ENCODE measurements at places on chromosomes 3 and 15.

- DNase-seq, result no peak
These were observed 42.5 kb downstream of the TAMM41 start for GRCh38 chr3:11803977-11804892.

DNA sequence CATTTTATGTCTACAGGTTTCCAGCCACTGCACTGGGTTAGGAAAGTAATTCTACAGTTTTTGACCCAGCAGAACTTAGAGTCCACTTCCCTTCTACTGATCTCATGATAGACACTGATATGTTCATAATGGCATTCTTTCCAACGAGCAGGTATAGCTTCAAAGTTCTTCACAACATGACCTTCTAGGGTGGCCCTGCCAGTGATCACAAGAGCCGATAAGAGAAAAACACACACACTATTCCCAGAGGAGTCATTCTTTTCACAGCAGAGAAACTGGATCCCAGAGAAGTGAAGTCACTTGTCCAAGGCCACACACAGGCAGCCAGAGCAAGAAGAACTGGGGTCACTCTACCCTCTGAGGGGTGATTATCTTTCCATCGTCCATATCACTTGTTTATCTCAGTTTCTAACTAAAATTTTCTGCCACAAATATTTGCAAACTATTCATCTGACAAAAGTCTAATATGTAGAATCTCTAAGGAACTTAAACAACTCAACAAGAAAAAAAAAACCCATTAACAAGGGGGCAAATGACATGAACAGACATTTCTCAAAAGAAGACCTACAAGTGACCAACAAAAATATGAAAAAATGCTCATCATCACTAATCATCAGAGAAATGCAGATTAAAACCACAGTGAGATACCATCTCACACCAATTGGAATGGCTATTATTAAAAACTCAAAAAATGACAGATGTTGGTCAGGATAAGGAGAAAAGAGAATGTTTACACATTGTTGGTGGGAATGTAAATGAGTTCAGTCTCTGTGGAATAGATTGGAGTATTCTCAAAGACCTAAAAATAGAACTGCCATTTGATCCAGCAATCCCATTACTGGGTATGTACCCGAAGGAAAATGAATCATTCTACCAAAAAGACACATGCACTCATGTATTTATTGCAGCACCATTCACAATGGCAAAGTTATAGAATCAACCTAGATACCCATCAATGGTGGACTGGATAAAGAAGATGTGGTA lies 31.5 kb downstream of the SPTSSB start:
- DNase-seq, result no peak

- no peak for DNase-seq
These were observed 8.0 kb downstream of the SH3BP5 start for GRCh38 chr3:15324379-15324808.

GRCh38 chr15:89196994-89197393 lies 24.4 kb downstream of the RLBP1 start:
- DNase-seq, result no peak

DNA sequence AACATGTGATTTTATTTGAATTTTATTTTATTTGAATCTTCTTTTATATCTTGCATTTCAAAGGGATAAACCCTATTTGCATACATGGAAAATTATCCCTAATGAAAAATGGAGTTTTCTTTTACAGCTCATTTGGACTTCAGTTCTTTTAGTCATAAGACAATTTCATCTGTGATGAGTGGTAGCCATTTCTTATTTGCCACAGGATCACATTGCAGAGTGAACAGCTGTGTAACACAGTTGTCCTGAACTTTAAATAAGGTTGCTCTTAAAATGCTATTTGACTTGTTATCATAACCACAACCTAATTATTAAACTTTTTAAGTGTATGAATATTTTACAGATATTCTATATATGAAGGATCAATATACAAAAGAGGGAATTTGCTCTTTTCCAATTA lies 221.7 kb upstream of the ROPN1 start:
- no peak for DNase-seq

GRCh38 chr15:49042165-49042564 lies 4.1 kb downstream of the SECISBP2L start:
- no peak for DNase-seq

DNA sequence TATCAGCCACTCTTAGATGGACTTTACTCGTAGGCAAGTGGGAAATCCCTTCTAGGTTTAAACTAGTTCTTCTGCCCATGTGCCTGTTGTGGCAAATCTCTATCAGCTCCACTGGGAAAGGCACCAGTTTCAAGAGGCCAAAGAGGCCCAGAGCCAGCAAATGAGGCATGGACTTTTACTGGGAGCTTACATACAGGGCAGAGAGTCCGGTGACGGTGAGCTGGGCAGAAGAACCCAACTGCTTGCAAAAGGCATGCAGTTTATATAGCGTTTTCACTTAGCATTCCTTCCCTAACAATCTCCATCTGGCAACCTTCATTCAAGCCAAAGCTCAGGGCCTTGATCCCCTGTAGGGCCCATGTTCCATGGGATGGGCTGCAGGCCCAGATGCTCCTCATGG lies 93.0 kb upstream of the C3orf80 start:
- DNase-seq, result no peak

- no peak for DNase-seq
These were observed 26.3 kb downstream of the ARHGEF3 start for GRCh38 chr3:56775445-56775837.

DNA sequence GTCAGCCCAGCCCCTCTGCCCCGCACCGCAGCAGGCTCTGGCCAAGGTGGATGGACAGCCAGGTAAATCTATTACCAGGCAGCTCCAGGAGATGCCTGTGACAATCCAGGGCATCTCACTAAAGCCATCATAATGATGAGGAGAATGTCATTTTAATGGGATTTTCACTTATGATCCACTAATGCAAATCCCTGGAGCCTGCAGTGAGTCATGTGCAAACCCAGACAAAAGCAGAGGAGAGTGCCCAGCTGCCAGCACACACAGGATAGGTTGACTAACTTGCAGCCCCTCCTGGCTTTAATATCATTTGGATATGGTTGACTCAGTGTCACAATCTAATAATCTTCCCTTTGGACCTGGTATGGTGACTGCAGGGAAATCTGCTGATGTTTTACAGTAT lies 206.9 kb upstream of the TRIM42 start:
- DNase-seq, result no peak

DNA sequence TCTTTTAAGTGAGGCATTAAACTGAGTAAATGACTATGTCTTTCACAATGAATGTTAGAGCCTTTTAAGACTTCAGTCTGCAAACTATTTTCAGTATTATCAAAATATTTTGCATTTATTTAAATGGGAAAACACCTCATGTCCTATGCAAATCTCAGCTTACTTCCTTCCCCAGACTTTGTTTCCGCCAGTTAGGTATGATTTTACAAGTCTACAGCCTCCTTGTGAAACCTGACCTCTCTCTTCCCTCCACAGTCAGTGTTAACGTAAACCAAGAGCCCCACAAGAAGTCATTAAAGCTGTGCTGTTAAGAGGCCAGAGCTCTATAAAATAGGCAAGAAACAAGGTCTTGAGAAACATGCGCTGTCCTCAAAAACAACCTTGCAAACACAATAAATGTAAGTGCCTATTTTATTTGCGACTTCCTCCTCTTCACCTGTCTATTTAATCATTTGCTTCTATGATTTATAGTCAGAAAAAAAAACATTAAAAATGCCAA lies 48.3 kb downstream of the PRTG start:
- DNase-seq, result no peak

DNA sequence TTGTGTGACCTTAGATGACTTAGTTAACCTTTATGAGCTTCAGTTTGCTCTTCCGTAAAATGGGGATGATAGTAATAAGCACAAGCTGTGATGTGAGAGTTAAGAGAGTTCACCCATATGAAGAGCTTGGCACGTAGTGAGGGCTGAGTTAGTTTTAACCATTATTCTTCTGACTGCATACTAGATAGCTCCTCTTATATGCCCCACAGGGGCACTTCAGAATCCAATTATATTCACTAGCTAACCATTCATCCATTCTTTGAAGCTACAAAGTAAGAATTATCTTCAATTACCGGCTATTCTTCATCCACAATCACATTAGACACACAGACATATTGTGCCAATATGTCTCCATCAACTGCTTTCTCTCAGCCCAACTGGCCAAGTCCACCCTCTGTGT lies 159.0 kb upstream of the STT3B start:
- DNase-seq, result no peak

DNA sequence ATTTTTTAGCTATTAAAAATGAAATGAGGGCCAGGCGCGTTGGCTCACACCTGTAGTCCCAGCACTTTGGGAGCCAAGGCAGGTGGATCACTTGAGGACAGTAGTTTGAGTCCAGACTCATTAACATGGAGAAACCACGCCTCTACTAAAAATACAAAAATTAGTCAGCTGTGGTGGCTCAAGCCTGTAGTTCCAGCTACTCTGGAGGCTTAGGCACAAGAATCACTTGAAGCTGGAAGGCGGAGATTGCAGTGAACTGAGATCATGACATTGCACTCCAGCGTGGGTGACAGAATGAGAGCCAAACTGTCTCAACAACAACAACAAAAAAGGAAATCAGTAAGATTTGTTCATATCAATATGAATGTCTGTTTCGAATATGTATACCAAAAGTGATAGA lies 517.1 kb downstream of the ROBO1 start:
- DNase-seq, result no peak

DNA sequence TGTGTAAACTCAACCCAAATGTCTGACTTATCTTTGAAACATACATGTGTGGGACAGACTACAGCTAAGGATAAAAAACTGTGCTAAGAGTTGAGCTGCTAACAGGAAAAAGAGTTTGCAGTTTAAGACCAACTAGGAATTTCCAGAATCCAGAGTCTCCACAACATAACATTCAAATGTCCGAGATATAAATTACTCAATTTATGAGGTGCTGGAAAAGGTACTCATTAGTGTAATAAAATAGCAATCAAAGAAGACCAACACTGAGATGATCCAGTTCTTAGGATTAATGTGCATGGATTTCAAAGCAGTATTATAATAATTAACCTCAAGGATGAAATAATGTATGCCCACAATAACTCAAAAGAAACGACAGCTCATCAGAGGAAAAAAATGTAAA lies 426.5 kb upstream of the KCNMB2 start:
- DNase-seq, result no peak

DNA sequence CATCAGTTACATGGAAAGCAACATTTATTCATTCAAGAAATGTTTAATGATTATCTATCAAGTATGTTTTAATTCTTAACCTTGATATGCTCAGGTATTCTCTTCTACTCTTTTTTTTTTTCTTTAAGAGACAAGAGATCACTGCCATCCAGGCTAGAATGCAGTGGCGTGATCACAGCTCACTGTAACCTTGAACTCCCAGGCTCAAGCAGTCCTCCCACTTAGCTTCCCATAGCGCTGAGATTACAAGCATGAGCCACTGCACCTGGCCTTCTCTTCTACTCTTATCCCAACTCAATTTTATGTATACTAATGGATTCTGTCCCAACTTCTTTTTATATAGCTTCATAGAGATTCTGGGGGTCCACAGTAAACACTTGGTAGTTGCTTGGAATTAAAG lies 50.9 kb downstream of the SETD2 start:
- no peak for DNase-seq

DNA sequence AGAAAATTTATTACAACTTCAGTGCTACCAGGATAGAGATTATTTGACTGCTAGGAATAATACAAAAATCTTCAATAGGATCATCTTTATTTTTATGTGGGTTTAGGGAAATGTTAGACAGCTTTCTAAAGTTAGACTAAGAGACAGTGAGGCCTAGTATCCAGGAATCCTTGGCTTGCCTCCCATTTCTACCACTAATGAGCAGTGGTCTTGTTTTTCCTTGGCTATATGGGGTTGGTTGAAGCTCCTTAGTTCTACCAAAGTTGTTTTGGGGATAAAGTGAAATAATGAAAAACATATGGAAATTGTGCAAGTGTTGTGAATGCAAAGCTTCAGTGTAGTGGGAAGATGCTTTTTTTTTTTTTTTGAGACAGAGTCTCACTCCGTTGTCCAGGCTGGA lies 16.8 kb downstream of the AP4E1 start:
- no peak for DNase-seq

DNA sequence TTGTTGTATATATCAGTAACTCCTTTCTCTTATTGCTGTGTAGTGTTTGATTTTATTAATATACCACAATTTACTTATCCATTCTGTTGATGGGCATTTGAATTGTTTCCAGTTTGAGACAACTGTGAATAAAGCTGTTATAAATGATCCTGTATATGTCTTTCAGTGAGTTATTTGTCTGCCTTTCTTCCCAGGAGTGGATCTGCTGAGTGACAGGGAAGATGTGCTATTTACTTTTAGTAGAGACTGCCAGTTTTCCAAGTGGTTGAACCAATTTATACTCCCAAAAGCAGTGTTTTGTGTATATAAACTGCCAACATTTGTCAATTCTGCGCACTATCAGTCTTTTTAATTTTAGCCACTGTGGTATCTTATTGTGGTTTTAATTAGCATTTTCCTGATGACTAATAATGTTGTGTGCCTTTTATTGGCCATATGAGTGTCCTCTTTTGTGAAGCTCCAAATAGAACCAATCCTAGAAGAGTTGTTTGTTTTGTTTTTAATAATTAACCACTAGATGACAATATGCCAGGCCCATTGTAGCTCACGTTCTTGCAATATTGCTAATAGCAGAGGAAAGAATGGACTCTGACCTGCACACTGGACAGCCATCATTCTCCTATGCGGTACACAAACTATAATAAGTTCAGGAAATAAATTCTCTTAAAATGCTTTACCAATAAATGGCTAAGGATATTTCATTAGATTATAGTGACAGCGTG lies 25.3 kb downstream of the TRANK1 start:
- no peak for DNase-seq

DNA sequence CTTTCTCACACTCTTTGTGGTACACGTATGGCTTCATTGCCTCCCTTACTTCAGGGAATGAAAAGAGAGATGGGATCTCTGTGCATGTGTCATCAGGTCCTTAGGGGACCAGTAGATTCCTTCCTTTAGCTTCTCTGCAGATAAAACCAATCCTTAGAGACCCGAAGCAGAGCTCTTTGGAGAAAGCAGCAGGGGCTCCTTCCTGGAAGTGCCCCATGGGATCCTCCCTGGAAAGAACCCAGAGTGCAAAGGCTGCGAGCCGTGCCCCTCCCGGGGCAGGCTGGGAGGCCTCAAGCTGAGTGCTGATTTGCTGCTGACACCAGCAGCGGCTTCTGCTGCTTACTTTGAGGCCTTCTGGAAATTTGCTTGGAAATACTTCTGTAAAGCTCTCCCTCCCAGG lies 328.6 kb upstream of the RGMA start:
- DNase-seq, result no peak

DNA sequence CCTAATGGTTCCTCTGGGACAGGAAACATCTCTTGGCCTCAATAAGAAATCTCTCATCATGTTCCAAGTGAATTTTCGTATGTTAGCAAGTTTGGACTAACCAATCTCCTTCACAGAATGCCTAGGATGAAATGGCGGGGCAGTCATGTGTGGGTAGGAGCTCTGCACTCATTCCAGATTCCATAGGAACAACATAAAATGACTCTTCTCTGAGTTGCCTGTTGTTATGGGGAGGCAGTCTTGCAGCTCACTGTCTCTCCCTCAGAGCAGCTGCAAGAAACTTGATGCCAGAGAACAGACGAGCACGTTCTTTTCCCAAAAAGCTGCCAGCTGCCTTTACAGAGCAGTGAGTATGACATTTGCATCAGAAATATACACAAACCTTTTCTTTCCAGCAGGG lies 34.1 kb downstream of the SPATA12 start:
- no peak for DNase-seq

GRCh38 chr3:192331749-192332385 lies 395.5 kb downstream of the FGF12 start:
- no peak for DNase-seq

GRCh38 chr3:67154429-67154828 lies 156.3 kb downstream of the KBTBD8 start:
- DNase-seq, result no peak

- DNase-seq, result no peak
These were observed 11.7 kb downstream of the MRPS11 start for GRCh38 chr15:88479169-88479568.

GRCh38 chr3:114231616-114232015 lies 5.8 kb downstream of the ZNF80 start:
- no peak for DNase-seq
